Motor neuron (in vitro differentiated cells): ENCODE measurements at places on chromosomes 12 and 14. TPM values are rescaled to one million over a fixed set of nuclear protein-coding genes. Genes with fewer than 3 reads are reported as not detected.

PTPN21 gene
- total RNA-seq: 3.2 and 3.9 TPM in 2 replicates

RPL10L gene
- not detected in 2 replicates for total RNA-seq

NRL gene
- 2.1 and 2.3 TPM in 2 replicates for total RNA-seq

PLEKHG7 gene
- 0.91 and 0.98 TPM in 2 replicates for total RNA-seq

GPR135 gene
- 6.1 and 7.7 TPM in 2 replicates for total RNA-seq

FBRSL1 gene
- total RNA-seq: 10.1 and 10.5 TPM in 2 replicates

OR6C2 gene
- not detected in 2 replicates for total RNA-seq

SSTR1 gene
- total RNA-seq: 0.43 and 0.50 TPM in 2 replicates

OR4M1 gene
- 0.21 TPM in 1 of 2 replicates, not detected in the other for total RNA-seq

RAD9B gene
- 0.39 and 0.47 TPM in 2 replicates for total RNA-seq

PPP2R5C gene
- total RNA-seq: 91.7 and 93.9 TPM in 2 replicates

INTS13 gene
- 18.5 and 19.0 TPM in 2 replicates for total RNA-seq

NEUROD4 gene
- 0.14 TPM in 1 of 2 replicates, not detected in the other for total RNA-seq

PARP11 gene
- total RNA-seq: 5.1 and 8.5 TPM in 2 replicates

GARIN6 gene
- total RNA-seq: 1.5 and 2.7 TPM in 2 replicates

DEPDC4 gene
- 0.64 and 1.3 TPM in 2 replicates for total RNA-seq

RHOF gene
- total RNA-seq: 2.4 and 2.9 TPM in 2 replicates

DPF3 gene
- 7.8 and 8.1 TPM in 2 replicates for total RNA-seq

TCHP gene
- 11.0 and 11.2 TPM in 2 replicates for total RNA-seq

P2RX2 gene
- total RNA-seq: 0.20 and 0.32 TPM in 2 replicates
